NCI-H774 (cell line): ENCODE measurements at places on chromosomes 12 and 14.

DNA sequence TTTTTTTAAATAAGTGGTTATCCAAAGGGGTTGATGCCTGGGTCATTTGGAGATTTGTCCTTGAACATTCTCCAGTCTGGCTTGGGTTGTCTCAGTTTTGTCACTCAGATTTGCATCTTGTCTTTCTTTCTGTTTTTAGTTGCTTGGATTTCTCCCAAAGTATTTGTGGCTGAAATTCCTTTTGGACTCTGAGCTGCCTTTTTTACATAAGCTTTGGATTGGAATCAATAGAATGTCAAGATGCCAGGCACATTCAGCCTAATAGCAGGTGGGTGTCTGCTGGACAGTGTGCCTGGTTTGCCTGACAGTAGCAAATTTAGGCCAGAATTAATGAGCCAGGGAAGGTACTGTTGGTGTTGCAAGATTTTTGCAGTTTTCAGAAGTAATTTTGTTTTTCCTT lies 50.0 kb downstream of the FLRT2 start:
- DNase-seq, result no peak

DNA sequence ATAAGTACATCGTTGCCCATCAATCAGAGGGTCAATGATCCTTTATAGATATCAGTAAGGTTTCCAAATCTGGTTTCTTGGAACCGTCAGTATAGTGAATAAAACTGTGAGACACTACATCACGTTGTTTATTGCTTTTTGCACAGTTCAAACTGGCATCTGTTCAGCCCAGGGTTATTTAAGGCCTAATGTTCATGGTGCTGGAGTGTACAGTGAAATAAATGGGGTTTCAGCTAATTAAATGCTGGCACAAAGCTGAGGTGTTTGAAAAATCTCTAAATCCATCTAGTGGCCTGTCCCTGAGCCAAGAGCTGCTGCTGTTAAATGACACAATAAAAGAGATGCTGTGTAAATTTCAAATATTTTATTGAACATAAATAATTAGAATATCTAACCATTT lies 69.9 kb downstream of the RPS29 start:
- no peak for DNase-seq

DNA sequence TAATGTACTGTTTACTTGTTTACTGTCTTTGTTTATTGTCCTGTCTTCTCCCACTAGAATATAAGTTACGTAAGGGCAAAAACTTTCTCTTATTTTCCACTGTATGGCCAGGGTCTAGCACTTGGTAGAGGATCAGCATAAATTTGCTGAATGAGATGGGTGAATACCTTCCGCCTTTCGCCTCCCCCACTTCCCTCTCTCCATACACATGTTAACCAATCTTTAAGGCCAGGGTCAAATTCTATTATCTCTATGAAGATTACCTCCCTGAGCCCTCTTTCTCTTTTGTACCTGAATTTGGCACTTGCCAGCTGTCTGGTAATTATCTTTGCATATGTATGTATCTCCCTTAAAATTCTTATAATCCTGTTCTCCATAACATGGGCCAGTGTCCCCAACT lies 4.9 kb downstream of the DUSP16 start:
- no peak for DNase-seq

- no peak for DNase-seq
Observed at GRCh38 chr14:38127784-38128183, 79.9 kb upstream of the SSTR1 start.

GRCh38 chr12:68352067-68352466 lies 19.9 kb upstream of the MDM1 start:
- no peak for DNase-seq

GRCh38 chr14:52397844-52398243 lies 83.7 kb downstream of the PTGER2 start:
- no peak for DNase-seq

DNA sequence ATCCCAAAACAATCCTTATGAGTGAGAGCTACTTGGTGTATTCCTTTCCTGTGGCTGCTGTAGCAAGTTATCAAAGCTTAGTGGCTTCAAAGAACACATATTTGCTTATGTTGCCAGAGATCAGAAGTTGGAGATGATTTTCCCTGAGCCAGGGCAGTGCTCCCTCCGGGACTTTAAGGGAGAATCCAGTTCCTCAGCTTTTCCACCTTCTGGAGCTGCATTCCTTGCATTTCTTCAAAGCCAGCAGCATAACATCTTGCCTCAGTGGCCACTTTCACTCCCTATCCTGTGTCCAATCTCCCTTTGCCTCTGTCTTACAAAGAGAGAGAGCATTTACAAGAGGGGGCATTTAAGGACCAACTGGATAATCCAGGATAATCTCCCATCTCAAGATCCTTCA lies 33.7 kb downstream of the P2RX7 start:
- DNase-seq, result no peak

- DNase-seq, result no peak
Observed at GRCh38 chr12:61798778-61799177, 461.4 kb upstream of the USP15 start.

- no peak for DNase-seq
Observed at GRCh38 chr12:5230156-5230555, 186.5 kb downstream of the KCNA5 start.

- DNase-seq, result no peak
Observed at GRCh38 chr12:44510510-44510909, 365.6 kb downstream of the NELL2 start.
